ENCODE measurements at places on chromosomes 4 and X. TPM values are rescaled to one million over a fixed set of nuclear protein-coding genes. Genes with fewer than 3 reads are reported as not detected.

DNA sequence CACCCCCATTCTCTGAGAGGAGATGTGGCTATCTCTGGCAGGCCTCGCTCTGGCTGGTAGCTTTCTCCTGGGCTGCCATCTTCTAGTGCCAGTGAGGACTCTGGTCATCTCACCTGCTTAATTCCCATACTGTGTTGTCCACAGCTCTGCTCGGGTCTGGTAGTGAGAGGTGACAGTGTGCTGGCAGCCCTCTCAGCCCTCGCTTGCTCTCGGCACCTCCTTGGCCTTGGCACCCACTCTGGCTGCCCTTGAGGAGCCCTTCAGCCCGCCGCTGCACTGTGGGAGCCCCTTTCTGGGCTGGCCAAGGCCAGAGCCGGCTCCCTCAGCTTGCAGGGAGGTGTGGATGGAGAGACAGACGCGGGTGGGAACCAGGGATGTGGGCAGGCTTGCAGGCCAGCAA is 52.7 kb downstream of the CPLX1 start:
- DNase-seq: no peak
- peaks cover 17% of the 10 kb centered on the region for H3K36me3 ChIP-seq
- no peak overlapping the region for H3K27ac ChIP-seq
- H3K4me1 ChIP-seq: no peaks in the 10 kb centered on the region
- no peak overlapping the region for H3K4me3 ChIP-seq

DNA sequence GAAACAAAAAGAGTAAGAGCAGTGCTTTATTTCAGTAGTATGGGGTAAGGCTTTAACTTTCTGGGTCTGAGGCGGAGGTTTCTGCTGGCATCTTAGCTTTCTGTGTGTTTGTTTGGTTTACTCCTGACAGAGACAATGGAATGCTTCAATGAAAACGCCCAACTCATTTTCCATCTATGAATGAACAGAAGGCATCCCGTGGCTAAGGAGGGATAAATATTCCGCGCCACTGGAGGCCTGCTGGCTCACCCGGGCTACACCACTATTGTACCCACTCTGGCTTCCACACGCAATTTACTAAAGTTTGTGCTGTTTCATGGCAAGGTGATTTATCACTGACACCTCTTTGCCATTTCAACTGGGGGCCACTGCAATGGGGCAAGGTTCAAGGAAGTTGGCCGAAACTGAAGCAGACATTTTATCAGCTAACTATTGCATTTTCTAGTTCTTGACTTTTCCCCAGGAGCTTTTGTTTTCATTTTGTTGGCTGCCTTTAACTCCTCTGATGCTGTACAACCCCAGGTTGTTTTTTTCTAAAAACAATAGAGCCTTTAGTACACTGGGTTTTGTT is 32.8 kb upstream of the PPARGC1A start:
- no peak overlapping the region for H3K27ac ChIP-seq
- H3K27me3 ChIP-seq: no peaks in the 10 kb centered on the region
- H3K4me3 ChIP-seq: no peak overlapping the region
- peak; percentile 31 for DNase-seq
- H3K36me3 ChIP-seq: no peaks in the 10 kb centered on the region

DNA sequence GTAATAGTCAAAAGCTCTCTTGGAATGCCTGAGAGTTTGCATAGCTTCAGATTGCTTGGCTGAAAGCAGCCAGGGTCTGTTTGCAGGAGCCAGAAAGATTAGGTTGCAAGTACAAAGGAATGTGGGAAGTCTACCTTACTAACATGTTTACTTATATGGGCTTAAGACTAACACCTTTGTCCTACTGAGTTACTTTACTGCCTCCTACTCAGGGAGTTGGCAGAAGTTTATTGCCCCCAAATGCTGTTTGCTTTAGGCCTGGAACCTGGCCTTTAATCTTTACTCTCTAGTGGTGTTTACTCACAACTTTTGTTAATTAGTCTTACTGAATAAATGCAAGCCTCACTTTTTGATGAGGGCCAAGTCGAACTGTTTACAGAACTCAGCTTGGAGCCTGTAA is 219.4 kb upstream of the ZC4H2 start:
- H3K36me3 ChIP-seq: no peaks in the 10 kb centered on the region
- H3K27ac ChIP-seq: no peak overlapping the region
- H3K27me3 ChIP-seq: no peaks in the 10 kb centered on the region

DNA sequence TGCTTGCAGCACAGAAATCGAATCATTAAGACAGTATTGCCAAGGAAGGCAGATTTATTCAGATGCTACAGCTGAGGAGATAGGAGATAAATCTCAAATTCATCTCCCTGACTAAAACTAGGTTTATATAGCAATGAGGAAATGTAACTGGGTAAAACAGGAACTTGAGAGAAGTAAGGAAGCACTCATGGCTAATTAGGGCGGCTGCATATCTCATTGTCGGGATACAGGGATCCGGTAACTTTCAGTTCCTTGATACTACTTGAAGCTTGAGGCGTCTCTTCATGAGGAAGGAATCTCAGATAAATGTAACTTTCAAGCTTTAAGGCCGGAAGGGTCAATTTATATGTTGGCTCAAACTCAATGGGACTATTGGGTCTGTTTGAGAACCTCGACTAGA is 129.2 kb upstream of the WDR1 start:
- H3K4me3 ChIP-seq: no peak overlapping the region
- H3K36me3 ChIP-seq: no peaks in the 10 kb centered on the region
- no peaks in the 10 kb centered on the region for H3K27me3 ChIP-seq
- no peak for DNase-seq
- H3K27ac ChIP-seq: no peak overlapping the region

DNA sequence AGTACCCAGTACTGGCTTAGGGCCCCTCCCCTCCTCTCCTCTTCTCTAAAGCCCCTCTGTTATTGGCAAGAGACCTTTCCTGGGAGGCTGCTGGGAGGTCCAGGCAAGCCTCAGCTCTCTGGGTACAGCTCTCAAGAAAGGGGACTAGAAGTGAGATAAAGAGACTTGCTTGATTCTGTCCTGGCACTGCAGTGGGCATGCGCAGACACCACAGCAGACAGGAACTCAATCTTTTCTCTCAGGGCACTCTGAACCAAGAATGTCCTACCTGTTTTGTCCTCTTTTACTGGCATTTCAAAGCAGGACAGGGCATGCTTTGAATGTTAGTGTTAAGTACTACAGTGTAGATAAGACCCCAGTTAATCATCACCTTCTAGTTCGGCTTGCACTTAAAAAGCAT is 74.9 kb downstream of the NYX start:
- H3K27ac ChIP-seq: no peak overlapping the region
- H3K27me3 ChIP-seq: no peaks in the 10 kb centered on the region
- H3K4me1 ChIP-seq: peaks cover 43% of the 10 kb centered on the region
- H3K36me3 ChIP-seq: peaks cover 4% of the 10 kb centered on the region
- no peak overlapping the region for H3K4me3 ChIP-seq

GRCh38 chr4:128859887-128860677 is 50.6 kb downstream of the JADE1 start:
- peak; percentile 33 for DNase-seq
- H3K4me1 ChIP-seq: peaks cover 11% of the 10 kb centered on the region
- no peak overlapping the region for H3K4me3 ChIP-seq
- peak overlapping the region; percentile 47 for H3K27ac ChIP-seq

- no peak overlapping the region for H3K27ac ChIP-seq
- peak; percentile 41 for DNase-seq
- no peaks in the 10 kb centered on the region for H3K36me3 ChIP-seq
- no peak overlapping the region for H3K4me3 ChIP-seq
- no peaks in the 10 kb centered on the region for H3K27me3 ChIP-seq
- peaks cover 3% of the 10 kb centered on the region for H3K4me1 ChIP-seq
Observed at GRCh38 chr4:122003335-122003734, 51.5 kb upstream of the TRPC3 start.

GRCh38 chr4:167452922-167453430 is 218.7 kb upstream of the SPOCK3 start:
- H3K4me3 ChIP-seq: no peak overlapping the region
- no peak overlapping the region for H3K27ac ChIP-seq
- H3K4me1 ChIP-seq: no peaks in the 10 kb centered on the region
- no peaks in the 10 kb centered on the region for H3K27me3 ChIP-seq
- no peak for DNase-seq
- H3K36me3 ChIP-seq: no peaks in the 10 kb centered on the region

DNA sequence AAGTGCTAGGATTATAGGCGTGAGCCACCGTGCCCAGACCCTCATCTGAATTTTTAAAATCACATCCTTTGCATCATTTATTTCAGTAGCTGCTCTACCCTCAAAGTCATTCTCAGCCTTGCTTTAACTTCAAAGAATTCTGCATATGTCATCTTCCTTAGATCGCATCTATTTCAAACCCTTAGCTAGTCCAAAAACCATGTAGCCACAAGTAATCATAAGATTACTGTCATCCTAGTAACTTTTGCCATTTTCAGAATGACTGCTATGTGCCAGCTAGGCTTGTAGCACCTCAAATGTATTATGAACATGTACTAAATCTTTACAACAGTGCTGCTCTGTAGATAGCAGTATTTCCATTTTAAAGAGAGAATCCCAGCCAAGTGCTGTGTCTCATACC is 45.5 kb upstream of the KLF3 start:
- no peak overlapping the region for H3K4me3 ChIP-seq
- no peaks in the 10 kb centered on the region for H3K36me3 ChIP-seq
- H3K27me3 ChIP-seq: no peaks in the 10 kb centered on the region
- H3K4me1 ChIP-seq: no peaks in the 10 kb centered on the region

HS6ST2 gene
- 36.8 TPM for total RNA-seq

CXorf49B gene
- not detected for total RNA-seq

DSPP gene
- total RNA-seq: 0.21 TPM

PABPC5 gene
- 5.0 TPM for total RNA-seq

GPR50 gene
- 2.2 TPM for total RNA-seq

GPRASP2 gene
- total RNA-seq: 44.0 TPM

MAGEA2B gene
- not detected for total RNA-seq

All from neural progenitor cell (in vitro differentiated cells).